Activated T-cell treated with anti-CD3 and anti-CD28 coated beads, Interleukin-2, amount 50 U/mL, for 1 hour (primary cell): ENCODE measurements at places on chromosomes 1 and 21.

- DNase-seq = peak; percentile 79
These were observed 8.4 kb upstream of the KCNN3 start for GRCh38 chr1:154878371-154879037.

DNA sequence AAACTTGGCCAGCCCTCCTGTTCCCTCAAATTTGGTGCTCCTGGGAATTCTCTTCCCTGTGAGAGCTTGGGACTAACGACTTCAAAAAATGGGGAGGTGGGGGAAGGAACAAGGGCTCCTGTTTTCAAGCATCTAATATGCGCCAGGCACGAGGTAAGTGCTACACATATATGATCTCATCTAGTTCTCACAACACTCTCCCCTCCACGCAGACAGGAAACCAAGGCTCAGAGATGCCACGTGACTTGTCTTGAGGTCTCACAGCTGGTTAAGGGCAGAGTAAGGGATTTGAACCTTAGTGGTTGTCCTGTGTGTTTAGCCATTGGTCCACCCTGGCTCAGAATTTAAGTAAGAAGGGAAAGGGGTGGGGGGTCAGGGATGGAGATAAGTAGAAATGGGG, 125.9 kb downstream of the DMRTB1 start:
- DNase-seq = peak; percentile 18

DNA sequence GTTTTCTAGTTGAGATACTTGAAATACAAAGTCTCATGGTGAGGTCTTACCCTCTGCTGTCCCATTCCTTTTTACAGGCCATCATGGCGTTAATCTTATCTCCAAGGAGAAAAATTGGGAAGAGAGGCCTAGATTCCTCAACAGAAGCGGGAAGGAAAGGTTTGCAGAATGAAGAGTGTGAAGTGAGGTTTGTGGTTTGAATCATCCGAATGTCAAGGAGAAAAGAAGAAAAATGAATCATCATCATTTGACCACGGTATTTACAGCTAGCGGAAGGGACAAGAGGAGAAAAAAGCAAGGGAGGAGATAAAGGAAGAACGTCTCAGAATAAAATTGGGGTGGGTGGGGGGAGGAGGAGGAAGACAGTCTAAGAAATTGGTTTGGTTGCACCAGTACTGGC, 935 bp upstream of the COG2 start:
- no peak for DNase-seq

- no peak for DNase-seq
These were observed 23.3 kb downstream of the INPP5B start for GRCh38 chr1:37923551-37923889.

DNA sequence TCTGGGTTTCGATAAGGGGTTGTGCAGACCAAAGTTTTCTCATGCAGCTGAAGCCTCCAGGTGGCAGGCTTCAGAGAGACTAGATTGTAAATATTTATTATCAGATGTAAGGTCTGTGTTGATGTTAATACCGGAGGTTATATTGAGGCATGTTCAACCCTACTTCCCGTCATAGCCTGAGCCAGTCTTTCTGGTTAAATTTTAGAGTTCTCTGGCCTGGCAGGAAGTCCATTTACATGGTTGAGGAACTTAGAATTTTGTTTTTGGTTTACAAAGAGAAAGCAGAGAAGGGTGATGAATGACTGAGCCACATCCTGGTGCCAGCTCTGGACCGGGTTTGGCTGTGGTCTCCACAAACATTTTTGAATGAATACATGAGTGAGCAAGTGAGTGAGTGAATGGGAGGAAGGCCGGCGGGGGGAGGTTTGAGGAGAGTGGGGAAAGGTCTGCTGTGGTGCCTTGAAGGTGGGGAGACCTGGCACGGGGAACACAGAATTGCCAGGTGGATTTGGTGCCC, 218.5 kb downstream of the DISC1 start:
- no peak for DNase-seq

GRCh38 chr1:201792534-201793305, 36.2 kb upstream of the IPO9 start:
- DNase-seq = peak; percentile 51

DNA sequence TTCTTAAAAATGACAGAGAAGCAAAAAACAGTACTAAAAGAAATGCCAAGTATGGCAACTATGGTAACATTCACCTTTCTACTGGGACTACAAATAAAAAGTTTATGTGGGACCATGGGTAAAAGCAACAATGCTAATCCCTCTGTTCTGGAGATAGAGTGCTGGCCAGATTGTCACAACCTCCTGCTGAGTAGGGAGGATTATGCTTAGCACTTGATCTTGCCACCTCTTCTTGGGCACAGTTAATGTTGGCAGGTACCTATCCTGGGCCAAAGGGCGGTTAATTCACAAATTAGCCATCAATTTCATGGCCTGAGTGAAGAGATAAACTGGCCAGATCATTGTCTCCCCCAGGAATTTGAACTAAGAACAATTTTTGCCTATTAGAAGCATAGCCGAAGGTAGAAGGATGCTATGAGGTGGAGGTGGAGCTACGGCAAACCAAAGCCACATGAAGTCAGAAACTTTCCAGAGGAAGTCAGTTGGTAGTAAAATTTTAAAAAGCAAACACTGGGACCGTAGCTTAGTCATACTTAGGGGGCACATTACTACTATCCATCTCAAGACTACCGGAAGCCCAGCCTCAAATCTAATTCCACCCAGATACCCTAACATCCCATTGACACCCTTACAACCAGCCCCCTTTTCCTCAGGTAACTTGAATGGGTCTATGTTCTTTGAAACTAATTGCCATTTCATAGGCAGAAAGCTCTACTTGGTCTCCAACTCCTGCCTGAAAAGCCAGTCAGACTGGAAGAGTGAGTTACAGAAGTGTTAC, 2.7 kb downstream of the SCYL3 start:
- no peak for DNase-seq

DNA sequence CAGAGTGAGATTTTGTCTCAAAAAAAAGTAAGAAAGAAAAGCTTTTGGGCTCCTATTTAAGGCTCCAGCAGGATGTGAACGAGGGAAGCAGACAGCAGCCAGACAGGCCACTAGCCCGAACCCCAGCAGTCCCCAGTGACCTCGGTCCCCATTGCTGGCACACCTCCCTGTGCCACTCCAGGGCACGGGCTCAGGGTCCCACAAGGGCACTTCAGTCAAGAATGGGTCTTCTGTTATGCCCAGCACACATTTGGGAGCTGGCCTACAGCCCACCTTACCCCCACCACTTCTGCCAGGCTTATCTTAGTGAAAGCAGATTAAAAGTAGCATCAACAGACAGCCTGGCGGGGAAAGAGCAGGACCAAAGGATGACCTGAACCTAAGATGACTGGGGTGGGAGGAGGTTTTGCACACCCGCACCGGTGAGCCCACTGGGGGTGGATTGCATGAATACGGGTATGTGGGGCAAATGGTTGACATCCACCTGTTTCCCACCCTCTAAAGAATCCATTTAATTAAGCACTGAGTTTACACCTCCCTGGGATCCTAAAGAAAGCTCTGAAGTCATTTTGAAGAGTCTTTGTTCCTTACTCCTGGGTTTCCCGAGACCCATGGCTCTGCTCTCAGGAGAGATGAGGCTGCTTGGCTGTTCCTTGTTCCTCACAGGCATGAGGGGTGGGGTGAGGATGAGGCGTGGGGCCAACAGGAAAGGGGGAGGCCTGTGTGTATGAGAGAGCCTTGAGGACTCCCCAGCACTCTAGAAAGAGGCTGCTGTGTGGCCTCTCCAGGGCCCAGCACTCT, 4.7 kb downstream of the CHI3L1 start:
- no peak for DNase-seq

GRCh38 chr1:67264152-67264551, 43.5 kb upstream of the IL12RB2 start:
- DNase-seq = no peak

- DNase-seq = no peak
These were observed 8.3 kb upstream of the CSRP1 start for GRCh38 chr1:201515062-201515750.

DNA sequence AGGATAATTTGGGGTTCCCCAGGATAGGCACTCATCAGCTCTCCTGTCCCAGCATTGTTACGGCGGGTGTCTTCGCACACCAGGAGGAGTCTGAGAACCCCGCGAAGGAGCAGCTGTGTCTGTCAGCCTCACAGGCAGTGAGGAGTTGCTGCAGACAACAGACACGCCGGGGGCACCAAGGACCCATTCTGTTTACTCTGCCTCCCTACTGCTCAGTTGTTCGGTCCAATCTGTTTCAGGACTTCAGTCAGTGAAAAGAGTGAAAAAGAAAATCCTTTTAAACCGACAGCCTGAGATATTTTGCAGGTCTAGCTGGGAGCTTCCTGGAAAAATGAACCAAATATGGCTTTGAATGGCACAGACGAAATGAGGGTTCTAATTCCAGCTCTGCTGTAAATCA, 288.4 kb downstream of the OMA1 start:
- DNase-seq = no peak

DNA sequence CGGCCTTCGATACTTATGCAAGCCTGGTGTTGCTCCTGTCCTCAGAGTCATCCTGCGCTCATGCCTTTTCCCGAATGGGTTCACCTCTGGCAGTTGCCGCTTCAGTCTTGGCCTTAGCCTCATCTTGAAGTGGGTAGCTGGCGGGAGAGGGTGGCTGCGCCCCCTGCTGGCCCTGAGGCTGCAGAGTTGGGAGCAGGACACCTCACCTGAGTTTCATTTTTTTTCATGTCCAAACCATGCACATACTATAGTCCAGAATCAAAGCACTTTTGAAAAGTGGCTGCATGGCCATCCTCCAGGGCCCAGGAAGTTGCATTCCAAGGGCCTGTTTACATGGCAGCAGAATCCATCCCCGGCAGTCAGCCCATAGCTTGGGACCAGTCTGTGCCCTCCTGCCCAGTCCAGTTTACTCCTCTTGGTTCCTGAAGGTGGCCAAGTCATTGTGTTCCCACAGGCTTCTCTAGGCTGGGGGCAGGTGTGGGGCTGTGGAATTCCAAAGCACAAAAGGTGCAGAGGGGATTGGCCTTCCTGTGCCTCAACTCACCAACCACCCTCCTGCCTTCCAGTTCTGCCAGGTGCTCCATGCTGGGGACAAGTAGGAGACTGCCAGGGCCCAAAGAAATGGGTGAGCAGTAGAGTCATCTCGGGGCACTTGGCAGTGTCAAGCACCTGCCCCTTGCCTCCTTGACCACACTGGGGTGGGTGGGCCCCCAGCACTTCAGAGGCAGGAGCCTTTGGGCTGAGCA, 44.0 kb downstream of the YARS1 start:
- DNase-seq = peak; percentile 79

DNA sequence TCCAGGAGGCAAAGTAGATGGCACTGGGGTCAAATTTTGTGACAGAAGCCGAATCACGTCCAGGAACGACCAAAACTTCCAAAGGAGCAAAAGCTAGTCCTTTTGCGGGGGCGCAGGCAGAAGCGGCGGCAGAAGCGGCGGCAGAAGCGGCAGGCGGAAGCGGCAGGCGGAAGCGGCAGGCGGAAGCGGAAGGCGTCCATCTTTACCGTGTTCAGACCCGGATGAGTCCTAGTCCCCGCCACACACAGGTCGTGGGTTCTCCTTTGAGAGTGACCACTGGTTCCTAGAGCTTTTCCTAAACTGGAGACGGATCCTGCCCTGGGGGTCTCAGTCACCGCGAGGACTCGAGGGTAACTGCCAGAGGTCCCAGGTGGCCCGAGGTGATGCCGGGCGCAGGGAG, 53.6 kb downstream of the POFUT2 start:
- no peak for DNase-seq

DNA sequence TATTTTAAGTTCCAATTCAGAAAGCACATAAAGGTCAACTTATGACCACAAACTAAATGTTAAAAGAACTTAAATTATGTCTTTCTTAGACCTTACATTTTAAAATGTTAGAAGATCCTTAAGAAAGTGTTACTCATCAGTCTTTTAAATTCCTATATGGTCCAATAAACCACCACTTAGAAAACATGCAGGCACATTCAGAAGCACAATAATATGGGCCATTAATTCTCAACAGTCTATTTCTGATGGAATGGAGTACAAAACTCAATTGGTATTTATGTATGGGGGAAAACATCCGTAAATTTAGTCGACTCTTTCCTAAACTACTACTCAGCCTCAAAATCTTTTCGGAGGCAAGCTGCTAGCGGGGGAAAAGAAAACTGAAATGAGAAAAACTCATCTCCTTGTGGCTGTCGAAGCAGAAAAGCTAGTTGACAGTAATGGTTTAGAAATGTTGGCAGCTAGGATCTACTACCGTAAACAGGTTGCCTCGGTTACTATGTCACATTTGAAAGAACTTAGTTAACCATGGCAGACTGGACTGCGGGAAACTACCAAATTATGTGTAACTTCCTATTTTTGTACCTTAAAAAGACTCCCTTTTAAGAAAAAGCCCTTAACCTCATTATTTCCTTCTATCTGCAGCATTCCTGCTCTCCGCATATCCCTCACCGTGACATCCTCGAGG, 1.0 kb downstream of the TRMT1L start:
- DNase-seq = no peak

DNA sequence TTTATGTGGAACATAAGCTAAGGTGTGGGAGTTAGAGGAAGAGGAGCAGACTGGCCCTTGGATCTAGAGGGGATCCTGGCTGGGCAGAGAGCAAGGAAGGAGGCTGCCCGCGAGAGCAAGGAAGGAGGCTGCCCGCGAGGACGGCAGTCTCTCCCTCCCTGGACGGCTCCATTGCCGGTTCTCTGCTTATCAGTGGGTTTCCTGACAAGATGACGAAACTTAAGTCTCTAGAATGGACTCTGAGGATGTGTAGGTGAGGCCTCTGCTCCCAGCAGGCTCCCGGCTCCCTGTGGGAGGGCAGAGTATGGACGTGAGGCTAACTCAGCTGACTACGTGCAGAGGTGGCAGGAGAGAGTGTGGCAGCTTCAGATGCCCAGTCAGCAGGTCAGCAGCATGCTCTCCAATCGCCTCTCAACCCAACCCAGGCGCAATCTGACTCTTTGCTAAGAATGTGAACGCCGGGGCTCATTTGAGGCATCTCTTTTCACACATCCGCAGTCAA, 6.1 kb downstream of the MYBPHL start:
- no peak for DNase-seq
